Inflammatory macrophage (primary cell): ENCODE measurements at places on chromosomes 11 and 22.

GRCh38 chr11:94791216-94791889, 23.2 kb downstream of the AMOTL1 start:
- DNase-seq = no peak

DNA sequence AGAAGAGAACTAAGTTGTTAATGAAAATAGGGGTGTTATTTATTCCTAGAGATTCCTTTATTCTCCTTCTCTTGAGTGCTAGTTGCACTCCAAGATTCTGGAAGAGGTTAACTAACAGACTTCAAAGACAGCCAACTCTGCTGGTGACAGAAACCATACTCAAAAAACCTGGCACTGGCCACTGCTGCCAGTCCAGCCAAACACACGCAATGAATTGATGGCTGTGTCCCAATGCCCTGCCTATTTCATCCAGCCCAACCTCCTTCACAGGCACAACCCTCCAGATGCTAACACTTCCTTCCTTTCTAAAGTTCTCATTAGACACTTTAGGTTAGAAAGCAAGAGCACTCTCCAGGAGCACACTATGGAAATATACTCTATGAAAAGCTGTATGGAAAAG, 150.8 kb upstream of the C11orf58 start:
- no peak for DNase-seq

GRCh38 chr11:113540416-113541330, 65.5 kb upstream of the DRD2 start:
- DNase-seq = no peak

DNA sequence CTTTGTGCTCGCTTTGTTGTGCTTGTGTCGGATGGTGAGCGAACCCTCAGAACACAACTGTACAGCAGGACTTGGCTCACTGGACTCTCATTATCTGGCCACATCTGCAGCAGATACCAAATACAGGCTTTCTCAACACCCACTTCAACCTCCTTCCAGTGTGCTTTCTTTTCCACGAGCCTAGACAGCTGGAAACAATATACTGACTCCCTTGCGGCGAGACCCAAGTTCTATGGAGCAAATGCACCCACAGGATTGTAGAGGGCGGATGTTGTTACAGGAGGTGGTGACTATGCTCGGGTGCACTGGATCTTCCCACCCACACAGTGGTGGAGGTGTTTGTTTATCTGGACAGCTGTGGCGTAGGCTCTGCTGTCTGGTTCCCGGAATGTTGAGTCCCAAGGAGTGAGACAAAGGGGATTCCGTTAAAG, 204.3 kb downstream of the TENM4 start:
- DNase-seq = no peak

DNA sequence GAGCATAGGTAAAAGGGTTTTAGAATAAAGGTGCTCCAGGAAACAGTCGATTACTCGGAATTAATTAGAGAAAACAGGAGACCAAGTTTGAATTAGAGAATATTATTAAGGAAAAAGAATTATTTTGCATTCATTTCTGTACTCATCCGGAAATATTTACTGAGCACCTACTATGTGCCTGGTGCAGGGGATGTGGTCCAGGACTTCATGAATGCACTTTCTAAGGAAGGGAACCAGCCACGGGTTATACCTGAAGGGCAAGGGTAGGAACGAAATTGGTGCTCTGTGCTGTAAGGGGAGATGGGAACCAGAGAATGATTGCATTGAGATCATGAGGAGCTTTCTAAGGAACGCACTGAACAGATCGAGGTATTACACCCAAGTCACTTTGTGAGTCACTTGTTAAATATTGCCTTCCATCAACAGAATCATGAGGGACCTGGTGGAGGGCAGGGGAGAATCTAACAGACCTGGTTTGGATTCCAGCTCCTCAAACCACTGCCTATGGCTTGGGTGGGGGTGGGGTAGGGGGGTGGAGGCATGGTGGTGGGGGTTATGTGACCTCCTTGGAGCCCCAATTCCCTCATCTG, 40.9 kb downstream of the C11orf96 start:
- DNase-seq = no peak

- no peak for DNase-seq
Observed at GRCh38 chr11:128515086-128515485, 72.3 kb downstream of the ETS1 start.

DNA sequence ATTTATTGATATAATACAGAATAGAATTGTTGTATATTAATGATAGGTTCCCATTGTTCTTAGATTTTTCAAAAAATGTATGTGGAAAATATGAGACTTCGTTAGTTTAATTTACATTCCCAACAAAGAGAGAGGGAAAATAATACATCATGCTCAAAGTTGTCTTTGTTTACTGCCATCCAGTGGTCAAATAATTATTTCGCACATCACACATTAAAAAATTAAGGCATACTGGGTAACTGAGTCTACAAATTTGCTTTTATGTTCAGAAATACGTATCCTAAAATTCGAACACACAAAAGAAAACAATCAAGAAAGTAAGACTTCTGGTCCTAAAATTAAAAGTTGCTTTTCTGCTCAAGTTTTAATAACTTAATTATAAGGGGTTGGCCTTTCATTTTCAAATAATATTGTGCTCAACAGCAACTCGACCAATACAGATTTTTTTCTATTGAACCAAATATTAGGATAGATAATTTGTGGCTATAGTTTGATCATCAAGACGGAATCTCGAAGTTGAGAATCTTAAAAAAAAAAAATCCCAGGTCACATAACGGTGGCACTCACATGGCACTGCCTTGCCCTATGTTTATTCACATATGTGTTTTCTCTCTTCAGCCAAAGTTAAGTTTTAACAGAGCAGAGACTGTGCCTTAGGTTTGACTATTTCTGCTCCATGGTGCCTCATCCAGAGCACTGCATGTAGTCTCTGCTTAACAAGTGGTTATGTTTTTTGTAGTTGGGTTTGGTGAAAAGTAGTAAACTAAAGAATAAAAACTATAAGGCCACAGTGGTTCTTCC, 12.3 kb downstream of the PDGFD start:
- no peak for DNase-seq
